ENCODE measurements at places on chromosomes 3 and 15.
A peak's percentile ranks its signal among the peaks of the same experiment; 100 is the strongest.

GRCh38 chr15:65028921-65029735 is at the start of gene MTFMT:
TSS of gene MTFMT (minus strand) at chr15:65029639. CDS start at chr15:65029613, 26 bp downstream.
- DNase-seq = peak; percentile 95

GRCh38 chr15:78421238-78421965 is 16.6 kb upstream of the IREB2 start:
- no peak for DNase-seq

DNA sequence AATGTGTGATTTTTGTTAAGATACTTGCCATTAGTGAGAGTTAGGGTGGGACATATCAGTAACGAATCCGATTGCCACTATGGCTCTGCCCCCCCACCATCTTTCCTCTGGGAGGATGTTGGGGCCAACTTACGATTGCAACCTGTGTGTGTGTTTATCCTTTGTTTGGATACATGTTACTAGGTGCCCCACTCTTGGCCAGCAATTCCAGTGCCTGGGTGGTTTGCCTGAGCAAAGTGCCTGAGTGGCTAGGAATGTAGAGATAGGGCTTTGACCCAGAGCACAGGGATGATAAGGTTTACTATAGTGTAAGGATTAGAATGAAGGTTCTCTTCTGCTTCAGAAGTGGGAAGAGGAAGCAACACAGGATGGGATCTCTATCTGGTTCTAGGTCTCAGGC is 231.8 kb downstream of the TP63 start:
- no peak for DNase-seq

DNA sequence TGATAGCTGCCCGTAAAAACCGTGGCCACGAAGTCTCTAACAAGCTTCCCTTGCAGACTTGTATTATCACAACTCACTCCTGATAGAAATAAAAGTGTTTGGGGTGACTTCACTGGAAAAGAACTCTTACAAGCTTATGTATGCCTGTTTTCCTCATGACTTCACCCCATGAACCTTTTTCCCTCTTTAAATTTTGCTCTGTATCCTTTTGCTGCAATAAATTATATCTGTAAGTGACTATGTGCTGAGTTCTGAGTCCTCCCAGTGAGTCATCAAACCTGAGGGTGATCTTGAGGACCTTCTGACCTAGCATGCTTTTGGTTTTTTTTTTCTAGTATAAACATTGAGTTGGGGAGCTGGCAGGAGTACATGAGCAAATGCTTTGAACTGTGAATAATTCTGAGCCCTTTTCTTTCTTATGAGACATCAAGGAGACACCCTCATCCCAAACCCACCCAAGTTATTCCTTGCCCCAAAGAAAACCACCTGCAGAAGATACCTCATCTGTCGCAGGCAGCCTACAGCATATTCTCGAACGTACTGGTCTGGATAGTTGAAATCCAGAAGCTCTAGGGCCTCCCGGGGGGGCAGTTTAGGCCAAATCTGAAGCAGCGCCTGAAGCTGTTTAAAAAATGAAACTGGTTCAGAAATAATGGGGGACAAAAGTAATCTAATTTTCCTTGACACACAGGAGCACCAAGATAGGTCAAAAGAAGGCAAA is 85.9 kb downstream of the FAIM start:
- no peak for DNase-seq

GRCh38 chr3:22496641-22497040 is 706.5 kb upstream of the UBE2E2 start:
- no peak for DNase-seq
